ENCODE measurements at places on chromosomes 7 and 10. TPM values are rescaled to one million over a fixed set of nuclear protein-coding genes. Genes with fewer than 3 reads are reported as not detected.

SEC23IP gene
- 42.5 TPM for total RNA-seq

CPEB3 gene
- 0.55 TPM for total RNA-seq

WDR86 gene
- total RNA-seq, result 3.1 TPM

TRDMT1 gene
- total RNA-seq, result 3.9 TPM

CYP3A4 gene
- not detected for total RNA-seq

FFAR4 gene
- total RNA-seq, result not detected

RSU1 gene
- total RNA-seq, result 35.3 TPM

TMEM26 gene
- 0.92 TPM for total RNA-seq

WASHC2A gene
- total RNA-seq, result 50.3 TPM

PTF1A gene
- total RNA-seq, result not detected

NKX2-3 gene
- not detected for total RNA-seq

NPC1L1 gene
- 0.14 TPM for total RNA-seq

RBM48 gene
- total RNA-seq, result 8.2 TPM

RARRES2 gene
- 46.9 TPM for total RNA-seq

IFIT3 gene
- total RNA-seq, result 10.7 TPM

ZFAND2A gene
- 21.0 TPM for total RNA-seq

All from smooth muscle cell of bladder (primary cell).